ENCODE measurements at places on chromosomes 4 and X.

DNA sequence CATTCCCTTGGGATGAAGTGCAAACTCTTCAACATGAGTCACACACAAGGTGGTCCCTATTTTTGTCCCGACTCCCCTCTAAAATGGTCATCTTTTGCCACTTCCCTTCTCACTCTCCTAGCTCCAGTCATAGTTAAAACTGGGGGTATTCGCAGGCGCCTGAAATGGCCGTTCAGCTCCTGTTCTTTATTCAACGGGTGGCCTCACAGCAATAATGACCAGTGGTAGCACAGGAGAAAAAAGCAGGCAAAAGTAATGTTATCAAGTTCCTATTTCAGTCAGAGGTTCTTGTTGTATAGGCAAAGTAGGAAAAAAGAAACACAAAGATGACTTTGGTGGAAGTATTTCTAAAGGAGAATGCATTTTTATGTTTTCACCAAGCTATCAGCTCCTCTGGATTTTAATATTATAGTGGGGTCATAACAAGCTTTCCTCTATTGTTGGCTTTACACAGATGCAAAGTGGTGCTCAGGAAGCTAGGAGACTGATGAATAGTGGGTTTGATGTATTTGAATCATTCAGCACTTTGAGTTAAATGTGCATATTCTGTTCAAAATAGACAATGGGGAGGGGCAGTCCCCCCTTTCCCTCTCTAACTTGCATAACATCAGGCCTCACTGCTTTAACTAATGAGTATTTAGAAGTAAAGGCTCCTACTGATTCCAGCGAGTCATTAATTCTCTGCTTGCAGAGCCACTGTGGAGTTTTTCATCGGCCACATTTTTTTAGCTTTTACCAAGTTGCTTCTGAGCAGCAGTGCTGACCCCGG, 171.2 kb upstream of the NDP start:
- DNase-seq: no peak

GRCh38 chr4:14888790-14889572, 113.3 kb upstream of the CPEB2 start:
- peak; percentile 80 for DNase-seq

DNA sequence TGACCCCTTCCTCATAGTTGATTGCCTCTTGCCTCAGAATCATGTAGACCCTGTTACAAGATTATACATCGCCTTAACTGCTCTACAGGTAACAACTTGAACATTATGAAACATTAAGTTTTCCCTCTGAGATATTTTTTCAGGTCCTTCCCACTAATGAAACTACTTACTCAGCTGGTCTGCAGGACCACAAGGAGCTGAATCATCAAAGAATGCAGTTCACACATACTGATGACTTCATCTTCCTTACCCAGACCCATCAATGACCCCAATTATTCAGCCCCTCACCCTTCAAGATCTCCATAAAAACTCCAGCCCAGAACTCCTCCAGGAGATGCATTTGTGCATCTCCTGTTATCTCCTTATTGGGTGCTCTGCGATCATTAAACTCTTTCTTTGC, 720.9 kb downstream of the RAPGEF2 start:
- DNase-seq: no peak

DNA sequence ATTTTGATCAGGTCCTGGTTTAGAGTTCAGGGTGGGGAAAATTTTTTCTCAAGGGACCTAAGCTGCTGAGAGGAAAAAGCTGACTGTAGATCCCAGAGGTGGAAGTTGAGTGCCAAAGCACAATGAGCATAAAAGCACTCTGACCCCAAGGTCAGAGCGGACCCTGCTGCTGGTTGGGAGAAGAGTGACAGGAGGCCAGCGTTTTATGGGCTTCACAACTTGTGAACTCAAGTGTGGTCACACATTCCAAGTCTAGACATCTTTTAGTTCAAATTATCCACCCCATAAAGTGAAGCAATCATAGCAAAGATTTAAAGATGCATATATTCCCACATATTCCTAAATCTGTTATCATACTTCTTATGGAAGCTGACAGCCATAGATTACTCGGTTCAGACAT, 220.3 kb downstream of the CHIC2 start:
- DNase-seq: no peak

GRCh38 chrX:44039556-44039955, 66.4 kb upstream of the NDP start:
- no peak for DNase-seq

Measured in epithelial cell of proximal tubule (primary cell).